NCI-H526 treated with DMSO at 0.1 percent for 48 hours (cell line): ENCODE measurements at places on chromosomes 3 and 15.

- no peak for DNase-seq
Measured at GRCh38 chr3:37502621-37503020, 328.2 kb upstream of the LRRFIP2 start.

- no peak for DNase-seq
Measured at GRCh38 chr15:35691891-35692867, 146.2 kb upstream of the DPH6 start.

GRCh38 chr3:12549971-12550760 lies 4.9 kb upstream of the MKRN2OS start:
- no peak for DNase-seq

DNA sequence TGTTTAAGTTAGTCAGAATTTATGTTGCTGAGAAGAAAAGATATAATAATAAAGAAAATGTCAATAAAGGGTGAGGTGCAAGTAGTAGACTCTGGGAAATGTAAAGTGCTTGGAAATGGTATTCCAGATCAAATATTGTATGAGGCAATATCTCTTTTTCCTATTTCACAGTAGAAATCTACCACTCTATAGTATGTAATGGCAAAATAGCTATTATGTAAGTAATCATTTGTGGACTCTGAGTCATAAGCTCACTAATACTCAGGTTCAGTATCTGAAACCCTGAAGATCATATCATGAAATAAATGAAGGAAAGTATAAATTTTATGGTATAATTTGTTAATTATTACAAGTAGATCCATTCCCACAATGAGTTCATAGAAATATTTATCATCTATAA lies 322.1 kb downstream of the PYDC2 start:
- no peak for DNase-seq

DNA sequence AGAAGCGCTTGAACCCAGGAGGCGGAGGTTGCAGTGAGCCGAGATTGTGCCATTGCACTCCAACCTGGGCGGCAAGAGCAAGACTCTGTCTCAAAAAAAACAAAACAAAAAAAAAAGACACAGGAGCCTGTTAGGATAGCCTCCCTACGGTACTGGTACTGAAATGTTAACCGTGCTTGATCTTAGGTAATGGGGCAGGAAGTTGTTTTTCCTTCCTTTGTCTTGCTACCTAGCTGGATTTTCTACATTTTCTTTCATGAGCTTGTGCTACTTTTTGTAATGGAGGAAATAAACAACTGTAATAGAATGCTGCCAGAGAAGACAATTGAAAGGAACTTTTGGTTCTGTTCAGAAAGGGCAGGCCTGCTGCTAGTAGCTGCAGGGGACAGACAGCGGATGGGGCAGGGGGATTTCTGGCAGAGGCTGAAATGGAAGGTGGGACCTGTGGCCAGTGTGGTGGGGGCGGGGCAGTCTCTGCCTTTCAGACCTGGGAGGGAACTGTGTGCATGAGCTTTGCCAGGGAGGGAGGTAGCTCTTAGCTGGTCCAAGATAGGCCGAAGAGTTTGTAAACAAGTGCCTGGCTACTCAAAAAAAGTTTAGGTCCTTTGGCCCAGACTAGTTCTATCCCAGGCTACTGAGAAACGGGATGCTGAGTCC lies 49.0 kb upstream of the SEMA4B start:
- DNase-seq = no peak
